Amygdala (tissue), 56 donors: ENCODE measurements at places on chromosomes 16 and 17.

GRCh38 chr17:67531291-67531690, 154.2 kb downstream of the PITPNC1 start:
- DNase-seq: peak; percentile 28

DNA sequence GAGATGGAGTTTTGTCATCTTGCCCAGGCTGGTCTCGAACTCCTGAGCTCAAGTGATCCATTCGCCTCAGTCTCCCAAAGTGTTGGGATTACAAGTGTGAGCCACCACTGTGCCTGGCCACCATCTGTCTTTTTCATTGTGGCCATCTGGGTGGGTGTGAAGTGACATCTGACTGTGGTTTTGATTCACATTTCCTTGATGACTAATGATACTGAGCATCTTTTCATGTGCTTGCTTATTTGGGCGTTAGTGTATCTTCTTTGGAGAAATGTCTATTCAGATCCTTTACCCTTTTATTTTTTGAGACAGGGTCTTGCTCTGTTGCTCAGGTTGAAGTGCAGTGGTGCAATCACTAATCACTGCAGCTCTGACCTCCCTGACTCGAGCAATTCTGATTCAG, 53.9 kb upstream of the ERN1 start:
- DNase-seq: no peak

- DNase-seq: no peak
These were observed 49.4 kb downstream of the MEAK7 start for GRCh38 chr16:84455031-84455430.

DNA sequence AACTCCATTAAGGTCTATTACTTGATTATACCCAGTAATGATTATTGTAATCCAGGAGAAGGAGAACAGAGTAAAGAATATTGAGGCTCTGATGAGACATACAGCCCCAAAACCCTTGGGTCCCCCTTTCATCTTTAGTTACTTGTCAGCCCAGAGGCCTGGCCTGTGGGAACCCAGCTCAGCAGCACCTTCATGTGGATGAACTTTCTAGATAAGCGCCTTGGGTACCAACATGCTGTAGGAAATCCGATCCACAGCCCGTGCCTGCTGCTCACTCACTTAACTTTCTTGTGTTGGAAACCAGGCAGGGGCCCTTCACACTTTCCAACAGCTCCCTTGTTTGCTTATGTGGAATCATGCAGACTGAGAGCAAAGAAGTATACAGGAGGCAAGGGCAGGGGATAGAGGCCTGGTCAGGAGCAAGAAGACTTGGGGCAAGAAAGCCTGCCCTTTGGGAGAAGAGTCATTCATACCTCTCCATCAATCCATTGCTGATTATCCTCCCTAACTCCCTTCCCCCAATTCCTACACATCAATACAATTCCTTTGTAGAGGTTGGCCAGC, 64.0 kb upstream of the SOX9 start:
- no peak for DNase-seq

GRCh38 chr16:11094075-11094856, 149.9 kb downstream of the CLEC16A start:
- DNase-seq: no peak

DNA sequence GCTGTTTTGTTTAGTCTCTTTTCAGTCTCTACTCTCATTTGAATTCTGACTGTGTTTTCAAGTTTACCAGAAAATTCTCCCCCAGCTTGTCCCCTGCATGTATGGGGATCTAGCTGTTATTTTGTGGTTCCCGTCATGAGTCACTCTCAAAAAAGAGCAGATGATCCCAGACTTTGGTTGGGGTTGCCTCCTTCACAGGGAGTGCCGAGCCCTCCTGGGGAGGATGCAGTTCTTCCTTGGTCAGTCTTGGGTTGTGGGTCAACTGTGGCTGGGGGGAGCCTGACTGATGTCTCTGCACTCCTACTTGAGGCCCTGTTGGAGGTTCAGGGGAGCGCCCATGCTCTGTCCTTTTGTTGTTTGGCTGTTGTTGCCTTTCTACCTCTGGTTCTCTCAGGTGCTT, 37.7 kb downstream of the EPN2 start:
- no peak for DNase-seq

DNA sequence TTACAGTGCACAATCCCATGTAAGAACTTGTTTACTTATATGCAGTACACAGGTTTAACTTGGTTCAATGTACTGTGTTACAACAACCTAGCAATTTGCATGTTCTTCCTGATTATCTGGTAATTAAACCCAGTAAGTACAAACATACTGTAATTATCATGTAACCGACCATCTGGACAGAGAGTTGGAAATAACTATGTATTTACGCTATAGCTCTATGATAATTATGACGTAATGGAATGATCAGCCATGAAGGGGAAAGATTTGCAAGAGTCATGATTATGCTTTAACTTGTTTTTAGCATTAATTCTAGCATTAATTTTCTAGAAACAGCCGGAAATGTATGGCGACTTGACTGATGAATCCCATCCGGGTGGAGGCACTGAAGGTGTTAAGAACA, 74.8 kb upstream of the SALL1 start:
- no peak for DNase-seq

DNA sequence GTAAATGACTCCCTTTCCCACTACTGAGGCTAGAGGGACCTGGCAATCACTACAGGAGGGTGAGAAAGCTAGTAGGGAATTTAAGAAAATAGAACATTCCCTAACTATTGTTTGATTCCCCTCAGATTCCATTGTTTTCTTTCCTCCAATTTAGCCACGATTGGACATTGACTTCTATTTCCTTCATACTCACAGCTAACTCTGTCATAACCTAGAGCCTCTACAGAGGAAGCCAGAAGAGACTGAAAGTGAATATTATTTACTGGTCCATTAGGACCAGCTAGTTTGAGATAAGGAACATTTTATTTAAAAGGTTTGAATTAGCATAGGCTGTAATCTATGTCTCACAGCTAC, 14.9 kb downstream of the SNF8 start:
- DNase-seq: no peak

DNA sequence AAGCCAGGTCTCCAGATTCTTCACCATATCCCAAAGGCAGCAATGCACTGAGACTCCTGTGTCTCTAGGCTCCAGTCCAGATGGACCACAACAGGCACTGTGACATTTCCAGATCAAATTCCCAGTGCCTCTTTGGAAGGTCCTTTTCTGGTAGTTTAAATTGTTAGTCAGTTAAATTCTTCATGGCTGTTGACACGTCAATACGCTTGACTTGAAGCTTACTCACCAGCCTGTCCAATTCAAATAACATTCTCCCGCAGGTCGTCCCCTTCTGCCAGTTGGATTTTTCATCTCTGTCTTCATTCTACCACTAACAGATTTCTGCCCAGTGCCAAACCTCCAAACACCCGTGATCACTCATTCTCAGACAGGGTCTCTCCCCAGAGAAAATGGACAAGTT, 86.7 kb downstream of the SHISA9 start:
- DNase-seq: no peak

DNA sequence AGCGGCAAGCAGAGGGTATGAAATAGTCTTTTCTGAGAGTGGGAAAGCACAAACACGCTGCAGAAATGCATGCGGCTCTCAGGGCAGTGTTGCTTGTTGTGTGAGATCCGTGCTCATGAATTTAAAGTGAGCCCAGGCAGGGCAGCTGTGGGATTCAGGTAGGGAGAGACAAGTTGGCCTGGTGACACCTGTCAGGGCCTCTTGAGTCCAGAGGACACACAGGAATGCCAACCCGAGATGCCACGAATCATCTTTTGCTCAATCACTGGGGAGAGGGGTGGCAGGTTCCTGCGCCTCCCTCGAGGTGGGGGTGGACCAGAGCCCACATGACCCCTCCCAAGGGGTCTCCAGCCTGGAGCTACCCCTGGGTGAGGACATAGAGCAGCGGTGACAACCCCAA, 211.9 kb downstream of the GSG1L start:
- DNase-seq: no peak

DNA sequence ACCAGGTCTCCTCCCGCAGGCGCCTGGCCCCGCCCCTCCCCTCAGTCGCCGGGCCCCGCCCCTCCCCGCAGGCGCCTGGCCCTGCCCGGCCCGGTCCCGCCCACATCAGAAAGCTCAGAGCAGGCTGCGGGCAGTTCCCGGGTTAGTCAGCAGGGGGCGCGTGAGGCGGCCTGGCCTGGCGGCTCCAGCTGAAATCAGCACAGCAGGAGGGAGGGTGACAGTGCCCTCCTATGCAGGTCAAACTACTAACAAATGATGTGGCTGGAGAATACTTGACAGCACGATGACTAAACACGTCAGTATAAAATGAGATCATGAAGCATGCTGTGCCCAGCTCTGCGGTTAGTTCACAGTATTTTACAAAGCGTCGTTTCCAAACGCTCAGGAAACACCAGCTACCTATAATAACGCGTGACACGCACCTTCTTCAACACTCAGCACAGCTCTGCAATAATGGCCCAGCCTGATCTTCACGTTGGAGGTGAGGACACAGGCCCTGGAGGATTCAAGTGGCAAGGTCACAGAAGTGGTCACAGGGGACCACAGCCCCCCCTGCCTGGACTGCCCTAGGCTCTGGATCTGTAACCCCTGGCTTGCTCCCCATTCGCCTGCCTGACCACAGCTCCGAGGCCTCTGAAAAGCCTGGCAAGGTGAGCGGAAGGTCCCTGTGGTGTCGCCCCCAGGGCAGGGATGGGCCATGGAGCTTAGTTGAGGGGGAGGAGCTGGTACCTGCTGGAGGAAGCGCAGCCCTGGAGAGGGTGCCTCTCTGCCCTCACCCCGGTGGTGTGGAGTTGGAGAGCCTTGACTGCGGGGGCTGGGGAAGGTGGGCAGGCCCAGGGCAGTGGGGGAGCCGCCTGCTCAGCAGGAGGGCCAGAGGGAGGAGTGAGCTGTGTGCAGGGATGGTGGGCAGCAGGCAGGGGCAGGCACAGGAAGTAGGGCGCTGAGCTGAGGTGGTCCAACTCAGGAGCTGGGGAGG, 81.2 kb downstream of the KCNJ12 start:
- DNase-seq: peak; percentile 25

- DNase-seq: no peak
These were observed 11.7 kb downstream of the CACNG1 start for GRCh38 chr17:67055811-67056745.

- DNase-seq: no peak
These were observed 71.9 kb downstream of the N4BP1 start for GRCh38 chr16:48537909-48538745.

DNA sequence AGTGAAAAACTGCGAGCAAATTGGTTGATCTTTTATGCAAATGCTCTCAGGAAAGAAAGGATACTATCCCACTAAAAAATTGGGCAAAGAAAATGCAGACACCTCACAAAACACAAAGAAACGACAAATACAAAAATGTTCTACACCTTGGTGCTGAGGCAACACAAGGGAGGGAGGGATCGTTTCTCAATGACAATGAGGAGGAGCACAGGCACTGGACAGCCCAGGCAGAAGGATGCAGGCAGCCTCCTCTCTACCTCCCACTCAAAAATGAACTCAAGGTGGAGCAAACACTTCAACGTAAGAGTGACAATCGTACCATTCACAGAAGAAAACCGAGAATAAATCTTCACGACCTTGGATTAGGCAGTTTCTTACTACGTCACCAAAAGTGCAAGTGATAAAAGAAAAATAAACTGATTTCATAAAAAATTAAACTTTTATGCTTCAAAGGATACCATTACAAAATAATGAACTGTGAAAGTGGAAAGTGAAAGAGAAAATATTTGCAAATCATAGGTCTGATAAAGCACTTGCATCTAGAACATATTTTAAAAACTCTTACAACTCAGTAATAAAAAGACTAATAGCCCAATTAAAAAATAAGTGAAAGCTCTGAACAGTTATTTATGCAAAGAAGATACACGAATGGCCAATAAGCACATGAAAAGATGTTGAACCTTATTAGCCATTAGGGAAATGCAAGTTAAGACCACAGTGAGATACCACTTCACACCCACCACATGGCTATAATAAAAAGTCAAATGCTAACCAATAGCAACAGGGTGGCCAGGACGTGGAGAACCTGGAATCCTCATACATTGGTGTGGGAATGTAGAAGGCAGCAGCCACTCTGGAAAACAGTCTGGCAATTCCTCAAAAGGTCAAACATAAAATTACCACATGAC, 80.8 kb upstream of the TRAP1 start:
- no peak for DNase-seq

DNA sequence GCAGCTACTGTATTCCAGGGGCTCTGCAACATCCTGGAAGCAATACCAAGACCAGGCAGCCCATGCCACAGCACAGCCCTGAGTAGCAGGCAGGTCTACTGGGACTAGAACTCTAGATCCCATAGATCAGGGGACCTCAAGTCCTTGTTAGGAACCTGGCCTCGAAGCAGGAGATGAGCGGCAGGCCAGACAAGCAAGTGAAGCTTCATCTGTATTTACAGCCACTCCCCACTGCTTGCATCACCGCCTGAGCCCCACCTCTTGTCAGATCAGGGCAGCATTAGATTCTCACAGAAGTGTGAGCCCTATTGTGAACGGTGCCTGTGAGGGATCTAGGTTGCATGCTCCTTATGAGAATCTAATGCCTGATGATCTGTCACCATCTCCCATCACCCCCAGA, 295.7 kb upstream of the TNRC6C start:
- no peak for DNase-seq

GRCh38 chr17:76969598-76970172, 101.5 kb downstream of the MGAT5B start:
- DNase-seq: no peak

GRCh38 chr17:41002814-41003213, 3.1 kb upstream of the KRTAP3-2 start:
- no peak for DNase-seq

DNA sequence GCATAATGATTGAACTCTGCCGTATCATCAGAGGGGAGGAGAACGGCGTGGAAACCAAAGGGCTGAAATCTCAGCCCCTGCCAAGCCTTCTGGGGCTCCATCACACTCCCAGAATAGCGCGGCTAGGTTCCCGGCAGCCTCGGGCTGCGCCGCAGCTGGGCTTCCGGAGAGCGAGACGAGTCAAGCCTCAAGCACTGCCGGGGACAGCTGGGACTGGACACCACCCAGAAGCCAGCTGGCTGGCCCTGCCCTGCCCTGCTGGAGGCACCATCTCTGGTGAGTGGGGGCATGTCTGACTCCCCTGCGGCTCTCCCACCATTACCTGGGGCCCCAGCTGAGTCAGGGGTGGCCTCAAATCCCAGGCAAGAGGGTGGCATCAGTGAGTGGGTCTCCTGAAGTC, 7.2 kb upstream of the GPRC5C start:
- DNase-seq: no peak

- no peak for DNase-seq
These were observed 10.9 kb upstream of the SPNS3 start for GRCh38 chr17:4422864-4423263.

GRCh38 chr16:75078886-75079285, 37.7 kb downstream of the LDHD start:
- no peak for DNase-seq
